Ascending aorta (tissue), 2 donors: ENCODE measurements at places on chromosomes 12 and 14. TPM values are rescaled to one million over a fixed set of nuclear protein-coding genes. Genes with fewer than 3 reads are reported as not detected.

DNA sequence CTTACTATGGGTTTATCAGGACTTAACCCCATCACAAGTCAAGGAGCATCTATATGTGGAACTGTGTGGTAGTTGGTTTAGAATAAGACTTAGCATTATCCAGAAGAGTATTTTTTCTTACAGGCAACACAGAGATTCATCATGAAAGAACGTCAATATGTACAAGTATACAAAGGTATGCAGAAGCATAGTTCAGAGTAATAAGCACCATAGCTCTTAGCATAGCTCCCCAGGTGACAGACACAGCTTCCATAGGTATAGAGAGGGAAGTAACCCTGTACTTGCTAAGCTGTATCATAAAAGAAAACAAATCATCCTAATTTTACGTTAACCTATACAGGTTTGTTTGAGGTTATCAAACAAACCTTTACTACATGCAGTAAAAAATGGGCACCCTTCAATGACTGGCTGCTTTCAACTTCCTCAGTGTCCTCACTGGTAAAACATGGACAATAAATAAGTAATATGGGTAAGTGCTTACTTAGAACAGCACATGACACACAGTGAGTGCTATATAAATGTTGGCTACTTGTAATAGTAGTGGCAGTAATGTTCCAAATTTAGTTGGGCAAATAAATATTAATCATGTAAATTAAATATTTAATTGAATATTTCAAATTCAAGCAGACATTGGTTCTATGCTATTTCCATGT, 50.9 kb downstream of the PTPN21 start:
- no peak for DNase-seq

GRCh38 chr12:19301688-19302087, 137.6 kb upstream of the AEBP2 start:
- DNase-seq: no peak

- no peak for DNase-seq
Observed at GRCh38 chr12:94753036-94753679, 102.8 kb upstream of the TMCC3 start.

Gene MORN3
- total RNA-seq: not detected

Gene FOXG1
- total RNA-seq: not detected

GRCh38 chr12:114848666-114849065, 164.7 kb upstream of the TBX3 start:
- no peak for DNase-seq

- no peak for DNase-seq
Observed at GRCh38 chr12:26556916-26557315, 276.1 kb downstream of the ITPR2 start.

DNA sequence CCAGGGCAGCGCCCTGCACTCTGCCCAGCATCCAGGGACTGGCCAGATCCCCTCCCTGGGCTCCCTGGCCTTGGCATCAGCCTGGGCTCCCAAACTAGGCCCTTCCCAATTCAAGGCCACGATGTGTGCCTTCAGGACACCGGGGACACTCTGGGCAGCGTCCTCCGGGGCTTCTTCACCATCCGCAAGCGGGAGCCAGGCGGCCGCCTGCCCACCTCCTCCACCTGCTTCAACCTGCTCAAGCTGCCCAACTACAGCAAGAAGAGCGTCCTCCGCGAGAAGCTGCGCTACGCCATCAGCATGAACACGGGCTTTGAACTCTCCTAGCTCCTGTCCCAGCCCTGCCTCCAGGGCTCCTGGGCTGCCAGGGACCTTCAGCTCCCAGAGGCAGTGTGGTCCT, 38.8 kb downstream of the MMAB start:
- no peak for DNase-seq

GRCh38 chr12:114732426-114733030, 48.6 kb upstream of the TBX3 start:
- DNase-seq: no peak

Gene BATF
- not detected for total RNA-seq

DNA sequence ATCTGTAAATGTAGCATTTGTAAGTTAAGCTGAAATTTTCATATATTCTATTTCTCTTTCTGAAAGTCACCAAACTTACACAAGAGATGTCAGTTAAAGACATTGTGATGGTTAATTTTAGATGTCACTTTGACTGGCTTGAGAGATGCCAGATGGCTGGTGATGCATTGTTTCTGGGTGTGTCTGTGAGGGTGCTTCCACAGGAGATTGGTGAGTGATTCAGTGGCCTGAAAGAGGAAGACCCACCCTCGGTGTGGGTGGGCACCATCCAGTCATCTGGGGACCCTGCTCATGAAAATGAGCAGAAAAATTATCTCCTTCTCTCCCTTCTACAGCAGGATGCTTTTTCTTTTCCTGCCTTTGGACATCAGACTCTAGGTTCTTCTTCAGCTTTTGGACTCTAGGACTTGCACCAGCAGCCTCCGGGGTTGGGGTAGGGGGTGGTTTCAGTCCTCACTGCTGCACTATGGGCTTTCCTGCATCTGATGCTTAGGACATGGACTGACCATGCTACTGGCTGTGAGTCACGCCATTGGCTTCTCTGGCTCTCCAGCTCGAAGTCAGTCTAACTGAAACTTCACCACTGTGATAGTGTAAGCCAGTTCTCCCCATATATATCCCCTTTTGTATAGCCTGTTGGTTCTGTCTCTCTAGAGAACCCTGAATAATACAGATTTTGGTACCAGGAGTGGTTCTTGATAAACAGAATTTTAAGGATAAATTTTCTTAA, 20.9 kb downstream of the PDE6H start:
- DNase-seq: no peak

- no peak for DNase-seq
Observed at GRCh38 chr14:102049258-102050025, 37.4 kb downstream of the HSP90AA1 start.

Gene VWF
- 1,026 TPM for total RNA-seq

Gene RNFT2
- 0.21 TPM for total RNA-seq

GRCh38 chr12:132747395-132747794, 14.2 kb downstream of the ANKLE2 start:
- DNase-seq: no peak

DNA sequence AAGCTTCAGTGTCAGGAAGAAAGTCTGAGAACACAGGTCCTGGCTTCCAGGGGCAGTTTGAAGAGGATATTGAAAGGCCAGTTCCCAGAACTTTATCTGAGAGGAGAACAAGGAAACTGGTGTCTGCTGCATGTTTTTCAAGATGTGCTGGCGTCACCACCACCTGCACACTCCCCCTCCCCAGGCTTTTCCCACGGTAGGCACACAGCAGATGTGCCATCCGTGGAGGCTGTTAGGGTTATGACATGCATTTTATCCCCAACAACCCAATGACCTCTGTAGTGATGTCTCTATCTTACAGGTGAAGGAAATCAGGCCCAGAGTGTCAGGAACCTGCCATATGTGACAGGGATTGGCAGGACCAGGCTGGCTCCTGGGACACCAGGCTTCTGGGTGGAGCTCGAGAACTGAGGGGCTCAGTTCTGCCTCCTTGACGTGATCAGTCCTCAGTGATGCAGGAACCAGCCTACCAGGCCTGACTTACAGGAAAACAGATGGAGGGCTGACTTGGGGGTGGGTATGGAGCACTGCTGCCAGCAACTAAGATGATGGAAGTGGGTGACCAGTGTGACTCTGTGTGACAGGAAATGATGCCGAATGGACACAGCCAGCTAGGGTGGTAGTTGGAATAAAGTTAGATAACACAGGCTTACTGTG, 16.8 kb downstream of the SLC25A47 start:
- DNase-seq: no peak

DNA sequence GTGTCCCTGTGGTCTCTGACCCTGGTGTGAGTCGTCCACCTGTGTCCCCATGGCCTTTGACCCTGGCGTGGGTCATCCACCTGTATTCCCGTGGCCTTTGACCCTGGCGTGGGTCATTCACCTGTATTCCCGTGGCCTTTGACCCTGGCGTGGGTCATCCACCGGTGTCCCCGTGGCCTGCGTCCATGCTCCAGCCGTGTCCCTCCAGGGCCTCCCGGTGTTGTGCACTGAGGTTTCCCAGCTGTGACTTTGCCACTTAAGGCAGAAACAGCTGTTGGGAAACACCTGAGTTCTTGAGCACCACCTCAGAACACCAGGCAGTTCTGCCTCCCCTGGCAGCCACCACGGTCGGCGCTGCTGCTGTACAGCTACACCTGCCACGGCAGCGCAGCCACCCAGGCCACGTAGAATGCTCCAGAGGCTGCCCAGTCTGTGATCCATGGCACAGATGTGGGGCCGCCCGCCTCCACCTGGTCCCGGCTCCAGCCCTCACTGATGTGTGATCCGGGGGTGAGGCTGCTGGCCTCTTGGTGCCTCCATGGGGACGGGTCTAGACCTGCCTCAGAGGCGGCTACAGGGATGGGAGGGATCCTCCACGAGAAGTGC, 69.1 kb upstream of the GALNT9 start:
- DNase-seq: no peak

DNA sequence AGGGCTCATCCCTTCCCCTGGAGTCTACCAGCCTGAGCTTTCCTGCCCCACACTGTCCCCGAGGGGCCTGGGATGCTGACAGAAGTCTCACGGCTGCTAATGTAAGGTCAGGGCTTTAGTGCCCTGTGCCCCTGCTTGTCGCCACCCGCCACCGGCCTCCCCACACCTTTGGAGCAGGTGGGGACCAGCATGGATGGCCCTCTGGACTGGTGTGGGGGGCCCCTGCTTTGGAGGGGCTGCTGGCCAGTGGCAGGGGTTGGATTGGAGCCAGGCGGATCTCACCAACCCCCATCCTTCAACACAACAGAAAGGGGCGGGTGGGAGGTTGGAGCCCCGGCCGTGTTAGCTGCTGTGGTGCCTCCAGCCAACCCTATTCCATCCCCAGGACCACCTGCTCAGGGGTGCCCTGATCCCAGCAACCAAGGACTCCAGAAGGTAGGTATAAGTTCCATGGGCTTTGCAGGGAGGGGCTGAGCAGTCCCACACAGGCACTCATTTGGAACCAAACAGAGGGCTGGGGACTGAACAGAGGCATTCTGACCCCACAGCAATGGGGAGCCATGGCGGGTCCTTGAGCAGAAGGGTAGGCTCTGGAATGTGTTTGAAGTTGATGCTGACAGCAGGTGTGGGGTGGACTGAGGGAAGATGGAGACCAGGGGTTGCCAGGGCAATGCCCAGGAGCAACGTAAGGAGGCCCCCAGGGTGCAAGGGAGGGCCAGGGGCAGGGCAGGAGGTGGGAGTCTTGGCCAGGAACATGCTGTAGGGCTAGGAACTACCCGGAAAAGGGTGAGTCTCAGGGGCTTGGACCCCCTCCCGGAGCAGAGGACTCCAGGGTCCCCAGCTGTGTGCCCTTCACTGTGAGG, 145.1 kb upstream of the C14orf180 start:
- DNase-seq: peak; percentile 3

DNA sequence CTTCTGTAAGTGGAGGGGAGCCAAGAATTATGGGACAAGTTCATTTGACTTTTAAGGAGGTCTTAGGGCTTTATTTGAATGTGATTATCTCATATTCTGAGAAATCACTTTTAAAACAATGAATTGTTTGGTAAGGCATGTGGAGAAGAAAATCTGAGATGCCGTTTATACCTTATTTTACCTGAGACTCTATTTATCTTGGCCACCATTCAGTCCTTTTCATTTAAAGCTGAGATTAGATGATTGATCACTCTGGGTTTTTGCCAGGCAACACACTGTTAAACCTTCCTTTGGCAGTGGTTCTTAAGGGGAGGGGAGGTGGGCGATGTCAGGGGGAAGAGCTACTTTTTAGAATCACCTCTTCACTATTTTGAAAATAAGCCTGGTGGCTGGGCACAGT, 11.4 kb downstream of the CAND1 start:
- DNase-seq: no peak

GRCh38 chr12:124577986-124578385, 10.6 kb upstream of the NCOR2 start:
- DNase-seq: no peak

GRCh38 chr12:81395431-81395830, 317.6 kb downstream of the ACSS3 start:
- DNase-seq: no peak

GRCh38 chr14:105141026-105141425, 27.6 kb downstream of the JAG2 start:
- DNase-seq: no peak

- no peak for DNase-seq
Observed at GRCh38 chr14:61730756-61731373, 31.4 kb upstream of the SNAPC1 start.

GRCh38 chr12:94862421-94862820, 141.1 kb downstream of the NDUFA12 start:
- DNase-seq: no peak

GRCh38 chr14:95326987-95327386, 7.3 kb upstream of the CLMN start:
- no peak for DNase-seq

DNA sequence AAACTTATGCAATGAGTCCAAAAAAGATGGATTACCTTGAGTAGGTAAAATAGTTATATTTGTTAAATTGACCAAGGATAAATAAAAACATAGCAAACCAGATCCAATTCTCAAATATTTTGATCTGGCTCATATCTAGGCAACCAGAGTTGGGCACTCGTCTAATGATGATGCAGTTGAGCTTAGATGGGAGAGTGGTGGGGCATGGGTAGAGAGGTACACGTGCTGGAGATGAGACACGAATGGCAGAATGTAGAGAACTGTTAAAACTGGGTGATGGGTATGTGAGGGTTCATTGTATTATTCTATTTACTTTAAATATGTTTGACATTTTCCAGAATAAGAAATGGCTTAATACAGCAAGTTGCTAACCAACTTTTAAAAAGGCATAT, 7.6 kb upstream of the RNF34 start:
- no peak for DNase-seq

Gene LTBR
- total RNA-seq: 284 TPM

DNA sequence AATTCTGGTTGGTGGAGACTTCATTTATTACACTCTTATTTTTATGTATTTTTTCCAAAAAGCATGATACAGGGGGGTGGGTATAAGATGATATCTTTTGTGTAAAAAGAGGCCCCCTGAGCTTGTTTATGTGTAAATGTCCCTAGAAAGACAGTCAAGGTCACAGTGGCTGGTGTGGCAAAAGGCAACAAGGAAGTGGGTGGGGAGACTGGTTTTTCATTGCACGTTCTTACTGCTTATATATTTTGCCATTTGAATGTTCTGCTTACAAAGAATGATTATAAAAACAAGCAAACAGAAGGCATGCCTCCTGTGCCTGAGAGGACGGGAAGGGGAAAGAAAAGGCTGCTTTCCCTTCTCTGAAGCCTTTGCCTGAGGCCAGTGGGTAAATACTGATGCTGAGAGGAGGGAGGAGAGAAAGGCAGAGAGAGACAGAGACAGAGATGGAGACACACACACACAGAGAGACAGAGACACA, 24.1 kb upstream of the ADIPOR2 start:
- no peak for DNase-seq

GRCh38 chr14:81206115-81206514, 14.6 kb downstream of the GTF2A1 start:
- no peak for DNase-seq
